ENCODE measurements at places on chromosomes 16 and 17.
A peak's percentile ranks its signal among the peaks of the same experiment; 100 is the strongest.

- DNase-seq, result peak; percentile 74
Observed at GRCh38 chr17:17749921-17750320, 68.7 kb downstream of the RAI1 start.

DNA sequence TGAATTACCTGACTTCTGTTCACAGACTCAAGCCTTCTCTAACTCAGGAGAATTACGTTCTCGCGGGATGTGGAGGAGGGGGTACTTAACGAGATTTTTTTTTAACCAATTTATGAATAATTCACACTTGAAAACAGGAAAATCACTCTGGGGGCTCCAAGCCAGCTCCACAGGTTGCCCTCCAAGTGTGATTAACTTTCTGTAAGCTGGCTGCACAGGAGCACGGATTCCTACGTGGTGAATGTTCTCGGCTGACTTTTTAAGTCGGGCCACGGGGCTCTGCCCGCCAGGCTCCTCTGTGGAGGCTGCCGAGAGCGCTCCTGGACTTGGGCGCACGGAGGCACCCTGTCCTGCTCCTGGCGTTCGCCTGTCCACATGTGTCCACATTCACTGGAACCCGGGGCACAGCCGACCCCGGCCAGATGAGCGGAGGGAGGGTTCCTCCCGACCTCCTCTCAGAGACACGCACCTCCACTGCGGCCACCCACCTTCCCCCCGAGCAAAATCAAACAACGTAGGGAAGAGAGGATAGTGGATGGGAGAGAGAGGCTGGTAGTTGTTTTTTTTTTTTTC lies 147.1 kb upstream of the CHMP6 start:
- DNase-seq, result peak; percentile 5

DNA sequence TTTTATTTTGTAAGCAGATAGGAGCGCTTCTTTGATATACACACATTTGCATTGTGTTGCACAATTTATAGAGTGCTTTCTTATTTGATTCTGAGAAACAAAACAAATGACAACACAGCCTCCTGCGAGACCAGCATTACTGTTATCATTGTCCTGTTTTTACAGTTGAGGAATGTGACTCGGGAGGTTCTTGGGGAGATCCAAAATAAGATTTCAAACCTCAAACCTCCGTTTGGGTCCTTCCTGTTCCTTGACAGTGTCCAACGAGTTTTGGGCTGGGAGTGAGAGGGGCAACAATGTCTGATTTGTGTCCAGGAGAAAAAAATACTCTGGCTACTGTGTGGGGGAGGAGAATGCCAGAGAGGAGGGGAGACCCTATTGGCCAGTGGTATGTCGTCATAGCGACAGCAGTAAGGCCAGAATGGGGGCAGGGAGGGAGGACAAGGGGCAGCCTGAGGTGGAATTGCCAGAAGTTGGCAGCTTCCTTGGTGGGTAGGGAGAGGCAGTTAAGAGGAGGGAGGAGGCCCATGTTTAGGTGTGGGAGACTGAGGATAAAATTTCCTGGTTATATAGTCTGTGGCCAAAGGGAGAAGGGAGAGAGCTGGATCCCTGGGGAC lies 45.5 kb downstream of the TMEM132E start:
- no peak for DNase-seq

DNA sequence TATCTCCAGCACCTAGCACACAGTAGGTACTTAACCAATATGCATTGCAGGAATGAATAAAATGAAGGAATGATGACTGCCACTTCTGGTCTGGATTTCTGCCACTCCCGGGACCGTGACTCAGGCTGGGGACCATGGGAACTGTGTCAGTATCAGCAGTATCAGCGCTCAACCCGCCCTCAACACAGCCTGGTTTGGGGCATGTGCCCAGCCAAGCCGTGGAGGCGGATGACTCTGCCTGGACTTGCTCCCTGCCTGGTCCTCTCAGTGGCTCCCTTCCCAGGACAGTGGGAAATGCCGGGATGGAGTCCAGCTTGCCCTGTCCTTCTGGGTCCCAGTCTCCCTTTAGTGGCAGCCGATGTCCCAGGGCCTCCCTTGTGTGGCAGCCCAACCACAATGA lies 55.1 kb downstream of the SRCIN1 start:
- DNase-seq, result no peak

DNA sequence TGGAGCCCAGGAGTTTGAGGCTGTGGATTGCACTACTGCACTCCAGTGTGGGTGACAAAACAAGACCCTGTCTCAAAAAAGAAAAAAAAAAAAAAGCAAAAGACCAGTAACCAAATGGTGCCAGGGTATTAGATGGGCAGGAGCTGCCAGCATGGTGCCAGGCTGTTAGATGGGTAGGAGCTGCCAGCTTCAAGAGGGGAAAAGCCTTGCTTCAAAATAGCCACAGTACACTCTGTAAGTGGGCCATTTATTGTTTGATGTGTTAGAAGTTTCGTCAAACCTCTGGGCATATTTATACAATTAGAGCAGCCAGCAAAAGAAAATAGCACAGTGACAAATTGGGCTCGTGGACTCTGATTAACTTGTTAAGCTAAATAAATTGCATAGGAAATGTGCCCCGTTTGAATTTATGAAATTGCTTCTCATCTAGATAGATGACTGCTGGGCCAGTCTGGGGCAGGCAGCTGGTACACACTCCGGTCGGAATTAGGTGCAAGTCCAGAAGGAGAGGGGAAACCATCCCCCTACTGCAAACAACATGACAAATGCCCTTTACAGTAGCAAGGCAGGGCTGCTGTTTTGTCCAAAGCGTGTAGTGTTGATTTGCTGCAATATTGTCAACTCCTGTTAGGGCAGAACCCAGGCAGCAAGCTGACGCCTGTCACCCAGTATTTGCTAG lies 126.3 kb upstream of the IRX3 start:
- DNase-seq, result no peak

GRCh38 chr16:1548727-1549126 lies 15.3 kb downstream of the TMEM204 start:
- no peak for DNase-seq

DNA sequence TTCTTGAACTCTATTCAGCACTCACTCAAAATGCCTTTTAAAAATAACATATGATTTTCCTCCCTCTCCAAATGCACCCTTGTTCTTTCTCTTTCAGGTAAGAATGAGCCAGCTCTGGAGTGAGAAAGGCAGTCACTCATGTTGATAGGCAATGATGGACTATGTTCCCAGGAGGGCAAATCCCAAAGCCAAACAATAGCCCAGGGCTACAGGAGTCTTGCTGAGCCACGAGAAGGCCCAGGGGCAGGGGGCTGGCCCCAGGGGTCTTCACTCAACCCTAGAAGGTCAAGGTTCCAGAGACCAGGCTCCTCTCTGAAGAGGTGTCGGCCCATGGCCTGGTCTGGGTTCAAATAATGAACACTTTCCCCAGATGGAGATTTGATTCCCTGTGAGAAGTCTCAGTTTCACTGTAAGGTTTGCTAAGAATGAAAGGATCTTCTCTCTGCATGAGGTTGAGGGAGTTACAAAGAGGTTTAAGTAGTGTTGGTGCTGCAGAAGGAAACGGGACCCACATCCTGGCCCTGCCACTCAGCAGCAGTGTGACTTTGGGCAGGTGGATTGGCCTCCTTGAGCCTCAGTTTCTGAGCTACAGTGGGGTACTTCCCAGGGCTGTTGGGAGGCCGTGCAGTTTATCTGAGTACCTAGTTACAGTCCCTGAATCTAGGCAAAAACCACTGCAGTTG lies 49.0 kb downstream of the RTN4RL1 start:
- DNase-seq, result peak; percentile 41

DNA sequence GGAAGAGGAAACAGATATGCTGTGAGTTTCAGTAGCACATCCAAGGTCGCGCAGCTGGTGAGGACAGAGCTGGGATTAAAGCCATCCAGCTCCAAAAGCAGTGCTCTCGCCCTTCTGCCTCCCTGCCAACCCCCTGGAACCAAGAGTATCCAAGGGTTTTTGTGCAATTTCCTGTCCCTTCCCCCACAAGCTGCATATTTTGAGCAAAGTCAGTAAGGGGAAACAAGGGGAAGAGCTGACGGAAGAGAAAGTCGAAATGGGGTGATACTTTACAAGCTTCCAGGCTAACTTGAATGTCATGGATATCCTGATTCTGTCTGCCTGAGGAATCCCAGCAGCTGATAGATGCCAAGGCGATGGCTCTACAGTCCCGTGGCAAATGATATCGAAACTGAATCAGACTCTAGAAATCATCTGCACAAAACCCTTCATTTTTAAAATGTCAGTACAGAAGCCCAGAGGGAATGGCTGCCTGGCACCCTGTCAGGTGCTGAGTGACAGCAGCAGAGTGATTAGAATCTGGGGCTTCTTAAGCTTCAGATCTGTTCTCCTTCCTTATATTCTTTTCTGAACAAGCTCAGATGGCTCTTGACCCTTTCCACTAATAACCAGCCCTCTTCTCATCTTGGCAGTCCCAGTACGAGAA lies 42.9 kb upstream of the TEKT3 start:
- no peak for DNase-seq

GRCh38 chr16:78624366-78624765 lies 524.9 kb downstream of the WWOX start:
- no peak for DNase-seq

DNA sequence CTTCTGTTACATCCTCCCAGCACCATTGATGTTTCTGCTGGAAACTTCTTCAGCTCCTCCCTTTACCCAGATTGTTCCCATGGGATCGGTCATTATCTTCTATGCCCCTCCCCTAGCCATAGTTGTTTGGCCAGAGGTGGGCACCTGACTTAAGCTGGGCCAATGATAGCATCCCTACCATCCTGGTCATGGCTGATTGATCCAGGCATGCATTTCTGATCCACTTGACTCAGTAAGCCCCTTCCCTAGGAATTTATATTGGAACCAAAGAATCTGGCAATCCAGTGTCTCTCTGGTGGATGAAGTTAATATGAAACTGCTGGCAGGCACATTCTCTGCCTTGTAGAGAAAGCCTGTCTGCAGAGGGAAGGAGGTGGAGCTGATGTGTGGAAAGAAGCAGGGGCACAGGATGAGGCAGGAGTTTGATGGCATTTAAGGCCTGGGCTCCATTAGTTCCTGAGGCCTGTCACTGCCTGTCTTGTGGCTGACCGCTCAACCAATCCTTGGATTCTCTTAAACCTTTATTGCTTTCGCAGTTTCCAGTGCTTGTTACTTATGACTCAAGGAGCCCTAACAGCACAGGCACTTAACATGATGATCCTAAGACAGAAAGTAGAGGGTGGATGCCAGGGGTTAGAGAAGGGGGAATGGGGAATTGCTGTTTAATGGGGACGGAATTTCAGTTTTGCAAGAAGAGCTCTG lies 152.4 kb downstream of the ABCC12 start:
- DNase-seq, result no peak

GRCh38 chr17:39794249-39794970 lies 56.7 kb downstream of the GRB7 start:
- peak; percentile 69 for DNase-seq
